ENCODE measurements at places on chromosomes 5 and 9. TPM values are rescaled to one million over a fixed set of nuclear protein-coding genes. Genes with fewer than 3 reads are reported as not detected.

DNA sequence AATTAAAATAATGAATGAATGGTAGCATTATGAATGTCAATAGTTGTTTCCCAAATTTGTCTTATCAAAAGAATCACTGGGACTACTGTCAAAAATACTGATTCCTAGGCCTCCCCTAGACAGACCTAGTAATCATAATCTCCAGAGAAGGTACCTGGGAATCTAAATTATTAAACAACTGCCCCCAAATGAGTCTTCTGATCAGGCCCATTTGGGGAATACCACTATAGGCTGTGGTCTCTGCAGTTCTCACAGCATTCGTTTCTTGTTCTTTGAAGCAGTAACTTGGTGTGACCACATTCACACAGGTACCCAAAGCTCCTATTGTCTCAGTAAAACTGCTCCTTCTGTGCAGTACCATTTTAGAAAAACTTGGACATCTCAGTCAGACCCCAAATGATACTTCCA, 230.9 kb downstream of the PIK3R1 start:
- no peak for DNase-seq

DNA sequence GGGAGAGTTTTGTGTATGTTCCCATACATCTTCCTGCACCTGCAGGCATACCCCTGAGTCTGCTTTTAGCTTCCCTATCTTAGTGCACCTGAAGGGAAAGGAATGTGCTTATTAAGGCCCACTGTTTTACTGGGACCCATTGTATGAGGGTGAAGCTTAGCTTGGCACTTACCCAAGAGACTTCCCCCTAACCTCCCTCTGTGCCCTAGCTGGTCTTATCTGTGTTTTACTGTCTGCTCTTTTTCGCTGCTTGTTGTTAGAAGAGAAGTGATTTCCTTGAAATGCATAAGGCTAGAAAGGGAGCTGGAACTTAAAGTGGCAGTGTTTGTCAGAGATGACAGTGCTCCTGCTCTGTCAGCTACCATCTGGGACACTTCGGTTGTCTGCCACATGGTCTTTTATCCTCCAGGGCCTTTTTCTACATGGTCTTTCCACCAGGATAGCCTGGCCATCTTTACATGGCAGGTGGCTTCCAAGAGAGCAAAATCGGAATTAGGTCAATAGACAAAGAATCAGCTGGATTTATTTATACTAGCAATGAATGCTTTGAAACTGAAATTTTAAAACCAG, 122.5 kb upstream of the SLC44A1 start:
- no peak for DNase-seq

GRCh38 chr5:10519729-10520128, 44.1 kb upstream of the ANKRD33B start:
- no peak for DNase-seq

GRCh38 chr5:53211799-53212198, 102.2 kb upstream of the MOCS2 start:
- DNase-seq = no peak

DNA sequence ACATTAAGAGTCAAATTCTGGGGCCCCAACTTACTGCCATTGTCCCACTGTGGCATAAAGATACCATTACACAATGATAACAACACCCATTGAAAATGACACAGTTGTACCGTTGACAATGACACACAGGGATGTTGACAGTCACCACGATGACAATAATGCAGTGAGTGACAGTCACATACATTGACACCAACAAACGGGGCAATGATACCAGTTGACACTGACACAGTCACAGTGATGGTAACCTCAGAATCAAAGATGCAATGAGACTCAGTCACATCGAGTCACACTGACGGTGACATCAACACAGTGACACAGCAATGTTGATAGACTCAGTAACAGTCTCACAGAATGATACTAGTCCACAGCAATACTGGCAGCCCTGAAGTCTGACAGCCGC, 16.9 kb downstream of the CNTFR start:
- DNase-seq = no peak

- DNase-seq = no peak
Observed at GRCh38 chr9:84170521-84171141, 169.9 kb downstream of the SLC28A3 start.

Gene SPAAR
- not detected for total RNA-seq

Gene MYMK
- not detected for total RNA-seq

Gene SPATA31D4
- not detected for total RNA-seq

Gene PCDH12
- total RNA-seq = not detected

Gene SNCAIP
- total RNA-seq = not detected
